ENCODE measurements at places on chromosomes 1 and 21.

DNA sequence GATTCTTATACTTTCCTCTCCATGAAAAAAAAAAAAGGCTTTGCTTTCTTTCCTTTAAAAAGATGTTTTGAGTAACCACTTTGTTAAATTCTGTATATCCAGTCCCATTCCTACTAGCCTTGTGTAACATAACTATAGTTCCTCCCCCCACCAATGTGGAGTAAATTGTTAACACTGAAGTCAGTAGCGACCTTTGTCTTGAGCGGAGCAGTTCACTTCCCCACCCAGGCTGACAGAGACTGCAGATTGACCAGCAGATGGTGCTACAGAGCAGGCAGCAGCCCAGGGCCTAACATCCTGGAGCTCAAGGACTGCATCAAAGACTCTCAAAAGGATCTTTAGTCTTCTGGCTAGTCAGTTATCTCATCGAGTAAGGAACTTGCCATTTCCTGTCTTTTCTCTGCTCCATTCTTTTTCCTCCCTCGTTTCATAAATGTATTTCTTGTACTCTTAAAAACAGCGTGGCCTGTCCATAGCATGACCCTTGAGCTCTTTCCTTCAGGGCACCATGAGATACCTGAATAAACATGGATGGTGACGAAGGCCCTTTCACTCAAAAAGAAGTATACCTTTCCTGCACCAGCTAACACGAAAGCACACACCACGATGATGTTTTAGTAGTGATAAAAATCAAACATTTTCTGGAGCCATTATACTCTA is 503.5 kb upstream of the PKN2 start:
- DNase-seq, result peak; percentile 37

- DNase-seq, result no peak
Measured at GRCh38 chr21:27047283-27047657, 80.4 kb upstream of the ADAMTS5 start.

GRCh38 chr1:181148636-181149035 is 60.1 kb downstream of the IER5 start:
- DNase-seq, result no peak

DNA sequence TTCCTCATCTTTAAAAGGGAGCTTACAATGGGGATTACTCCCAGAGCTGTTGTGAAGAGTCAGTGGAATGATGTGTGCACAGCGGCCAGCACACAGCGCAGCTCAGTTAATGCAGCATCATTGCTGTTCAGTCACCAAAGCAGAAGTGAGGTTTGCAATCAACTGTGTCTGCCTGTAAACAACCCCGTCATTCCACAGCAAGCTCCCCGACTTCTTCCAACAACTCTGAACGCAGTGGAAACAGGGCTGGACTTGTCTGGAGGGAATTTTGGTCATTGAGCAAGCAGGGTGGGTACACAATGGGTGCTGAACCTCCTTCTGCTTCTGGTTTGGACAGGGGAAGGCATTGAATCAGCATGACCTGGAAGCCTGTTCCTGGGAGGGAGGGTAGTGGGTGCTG is 347.4 kb downstream of the PTPRU start:
- no peak for DNase-seq

DNA sequence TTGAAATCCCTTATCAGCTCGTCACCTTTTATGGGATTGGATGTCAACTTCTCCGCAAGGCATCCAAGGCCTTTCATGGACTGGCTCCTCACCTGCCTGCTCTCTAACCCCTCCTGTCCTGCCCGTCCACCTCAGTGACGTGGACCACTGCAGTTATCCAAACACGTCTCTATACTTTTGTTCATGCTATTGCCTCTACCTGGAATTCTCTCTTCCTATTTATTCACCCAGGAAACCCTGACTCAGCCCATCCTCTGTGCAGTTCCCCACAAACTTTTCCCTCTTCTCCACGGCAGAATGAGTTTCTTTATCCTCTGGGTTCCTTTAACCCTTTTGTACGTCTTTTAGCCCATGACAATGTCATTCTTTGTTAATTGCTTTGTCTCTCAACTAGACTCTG is 5.1 kb upstream of the UTP25 start:
- DNase-seq, result no peak

DNA sequence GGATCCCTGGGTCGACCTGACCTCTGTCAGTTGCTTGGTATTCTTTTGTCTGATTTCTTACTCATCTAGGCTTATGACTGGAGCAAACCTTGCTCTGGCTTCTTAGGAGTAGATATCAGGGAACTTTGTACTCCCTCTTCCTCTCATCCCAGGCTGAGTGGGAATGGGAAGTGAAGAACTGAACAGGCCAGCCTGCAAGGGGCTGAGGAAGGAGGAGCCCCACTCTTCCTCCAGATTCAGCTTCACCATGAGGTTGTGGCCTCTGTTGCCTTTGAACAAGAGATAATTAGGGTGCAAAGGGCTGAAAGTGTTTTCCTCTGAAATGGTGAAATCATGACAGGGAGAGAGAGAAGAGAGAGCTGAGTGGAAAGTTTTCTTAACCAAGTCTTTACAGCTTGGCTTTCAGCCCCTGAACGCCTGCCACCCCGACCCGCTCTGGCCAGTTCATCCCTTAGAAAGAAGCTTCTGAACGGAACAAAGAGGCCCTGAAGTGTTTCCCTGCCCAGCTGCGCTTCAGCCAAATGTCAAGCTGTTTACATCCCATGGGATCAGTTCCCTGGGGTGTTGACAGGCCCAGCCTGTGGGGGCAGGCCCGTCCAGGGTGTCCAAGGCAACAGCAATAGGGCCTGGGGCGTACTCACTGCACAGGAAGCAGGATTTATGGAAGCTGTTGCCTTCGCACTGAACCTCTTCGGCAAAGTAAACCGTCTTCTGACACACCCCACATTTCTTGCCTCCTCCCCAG is 11.2 kb downstream of the CSRP1 start:
- DNase-seq, result no peak

GRCh38 chr1:65881067-65881594 is 88.4 kb downstream of the PDE4B start:
- DNase-seq, result no peak

DNA sequence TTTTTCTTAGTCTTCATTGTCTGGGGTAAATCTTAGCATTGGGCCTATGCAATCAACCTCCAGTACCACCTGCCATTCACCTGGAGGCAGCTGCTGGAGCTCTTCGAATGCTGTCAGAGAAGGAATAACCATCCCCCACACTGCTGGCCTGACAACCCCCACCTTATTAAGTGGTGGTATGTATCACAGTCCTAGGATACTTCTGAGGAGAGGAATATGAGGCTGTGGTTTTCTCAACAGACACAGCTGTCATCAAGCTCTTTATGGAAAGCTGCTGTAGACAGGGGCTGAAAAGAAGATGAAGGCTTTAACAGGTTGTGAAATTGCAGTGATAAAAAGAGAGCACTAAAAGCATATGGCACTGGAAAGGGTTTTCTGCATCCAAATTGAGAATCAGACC is 61.7 kb downstream of the TSEN15 start:
- no peak for DNase-seq

GRCh38 chr1:79845936-79846335 is 839.4 kb upstream of the ADGRL4 start:
- no peak for DNase-seq

- no peak for DNase-seq
Measured at GRCh38 chr1:27380766-27381733, 2.1 kb downstream of the CD164L2 start.

- no peak for DNase-seq
Measured at GRCh38 chr21:28216976-28217523, 775.6 kb downstream of the LTN1 start.

DNA sequence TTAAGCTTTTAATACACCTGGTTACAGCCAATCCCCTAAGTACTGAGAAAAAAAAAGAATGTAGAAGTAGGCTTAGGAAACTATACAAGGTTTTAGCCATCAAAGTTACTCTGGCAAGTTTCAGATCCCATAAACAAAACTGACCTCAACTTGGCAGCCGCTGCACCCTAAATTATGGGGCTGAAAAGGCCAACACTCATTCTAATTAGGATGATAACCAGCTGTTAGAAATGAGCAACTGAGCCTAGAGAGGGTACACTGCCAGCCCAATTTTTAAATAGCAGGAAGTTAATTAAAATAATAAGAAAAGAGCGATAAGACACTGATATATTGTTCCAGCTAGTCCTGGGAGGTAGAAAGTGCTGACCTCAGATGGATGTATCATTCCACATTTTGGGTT is 105.7 kb upstream of the VAV3 start:
- no peak for DNase-seq

DNA sequence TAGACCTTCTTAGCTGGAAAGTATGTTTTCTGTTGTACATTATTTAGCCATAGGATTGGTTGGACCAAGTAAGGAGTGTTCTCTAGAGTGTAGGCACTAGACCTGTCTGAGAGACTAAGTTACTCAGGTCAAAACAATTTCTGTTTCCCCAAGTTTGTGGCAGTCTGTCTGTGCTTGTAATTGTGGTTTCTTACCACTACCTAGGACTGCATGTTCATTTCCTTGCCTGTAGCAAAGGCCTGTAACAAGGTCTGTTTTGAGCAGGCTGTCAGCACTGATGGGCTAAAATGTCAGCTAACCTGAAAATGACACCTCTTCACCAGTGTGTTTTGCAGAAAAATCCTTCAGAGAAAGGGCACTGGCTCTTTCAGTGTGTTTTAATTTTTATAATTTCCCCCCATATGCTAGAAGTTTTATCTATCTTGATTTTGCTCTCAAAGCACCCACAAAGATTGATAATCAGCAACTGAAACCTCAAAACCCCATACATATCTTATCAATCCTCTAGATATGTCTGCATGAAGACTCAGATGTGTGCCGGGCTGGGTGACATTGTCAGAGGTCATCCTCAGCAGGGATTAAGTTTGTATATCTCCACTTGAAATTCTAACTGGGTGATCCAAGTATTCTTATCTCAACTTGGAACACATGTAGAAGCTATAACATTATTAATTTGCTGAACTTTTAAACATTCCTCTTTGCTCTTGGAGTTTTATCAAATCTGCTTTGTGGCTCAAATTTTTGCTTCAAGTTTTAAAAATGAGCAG is 50.7 kb upstream of the ST6GALNAC3 start:
- no peak for DNase-seq

- DNase-seq, result no peak
Measured at GRCh38 chr1:26474818-26475217, 2.6 kb downstream of the HMGN2 start.

DNA sequence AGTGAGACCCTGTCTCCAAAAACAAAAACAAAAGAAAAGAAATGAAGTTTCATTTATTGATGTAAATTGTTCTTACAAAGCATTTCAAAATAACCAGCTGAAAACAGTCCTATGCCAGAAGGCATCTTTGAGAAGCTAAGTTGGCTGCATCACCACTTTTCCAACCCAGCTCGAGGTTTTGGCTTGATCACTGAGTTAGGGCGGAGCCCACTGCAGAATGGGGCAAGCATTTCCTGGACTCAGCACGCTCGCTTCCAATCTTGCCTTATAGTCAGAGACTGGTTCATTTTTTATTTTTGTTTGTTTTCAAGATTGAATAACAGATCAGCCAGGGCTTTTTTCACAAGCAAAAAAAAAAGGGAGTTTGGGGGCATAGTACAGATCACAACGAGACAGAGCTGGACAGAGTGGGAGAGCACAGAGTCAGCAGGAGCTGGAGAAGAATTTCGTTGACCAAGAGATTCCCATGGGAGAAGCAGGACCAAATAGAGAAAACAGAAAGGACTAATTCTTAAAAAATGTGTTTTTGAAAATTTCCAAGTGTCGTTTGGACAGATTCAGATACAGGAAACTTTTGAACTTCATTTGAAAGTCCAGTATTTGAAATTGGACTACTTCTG is 23.5 kb upstream of the COL6A1 start:
- DNase-seq, result no peak

DNA sequence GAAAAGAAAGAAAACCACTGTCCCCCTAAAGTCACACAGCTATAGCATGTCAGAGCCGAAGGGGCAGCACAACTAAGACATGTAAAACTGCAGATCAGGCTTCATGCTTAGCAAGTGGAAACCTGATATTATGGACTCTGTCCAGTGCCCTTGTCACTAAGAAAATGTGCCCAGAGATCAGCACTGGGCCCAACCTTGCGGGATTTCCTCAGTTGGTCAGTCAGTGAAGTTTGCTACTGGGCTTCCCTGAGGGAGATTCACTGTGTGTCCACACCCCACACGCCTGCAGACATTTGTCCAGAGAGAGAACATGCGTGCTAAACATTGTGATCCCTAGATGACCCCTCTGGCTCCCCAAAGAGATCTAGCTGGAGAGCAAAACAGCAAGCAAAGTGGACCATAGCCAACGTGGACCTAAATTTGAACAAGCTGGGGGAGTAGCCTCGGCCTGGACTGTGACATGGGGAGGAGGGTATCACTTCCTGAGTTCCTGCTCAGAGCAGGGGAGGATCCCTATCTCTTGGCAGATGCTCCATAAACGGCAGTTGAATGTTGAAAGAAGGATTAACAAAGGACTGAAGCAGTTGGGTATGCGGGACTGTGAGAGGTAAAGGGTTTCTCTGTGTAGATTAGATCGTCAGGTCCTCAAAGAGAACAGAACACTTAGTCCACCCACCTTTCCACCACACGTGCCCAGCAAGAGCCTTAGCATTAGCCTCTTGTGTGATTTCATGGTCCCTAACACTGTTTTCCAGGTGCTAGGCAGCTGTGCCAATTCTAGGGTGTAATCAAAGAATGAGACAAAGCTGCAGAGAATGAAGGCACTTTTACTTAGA is 53.6 kb downstream of the GLUL start:
- DNase-seq, result no peak

GRCh38 chr1:219703368-219703639 is 90.4 kb upstream of the ZC3H11B start:
- no peak for DNase-seq

DNA sequence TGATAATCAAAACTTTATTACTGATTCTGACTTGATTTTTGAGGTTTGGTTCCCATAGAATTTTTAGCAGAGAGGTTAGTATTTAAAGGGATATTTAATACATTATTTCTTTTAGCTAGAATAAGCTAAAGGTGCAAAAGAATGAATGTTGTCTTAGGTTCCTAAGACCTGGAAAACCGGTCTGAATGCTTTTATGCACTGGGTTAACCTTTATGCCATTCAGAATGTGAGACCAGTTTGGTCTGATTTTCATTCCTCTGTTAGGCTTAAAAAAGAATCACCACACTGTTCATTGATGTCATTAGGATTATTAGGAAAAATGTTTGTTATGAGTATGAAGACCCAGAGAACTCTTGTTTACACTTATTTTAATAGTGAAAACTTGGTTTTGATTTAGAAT is 30.1 kb downstream of the RAP1A start:
- DNase-seq, result no peak

DNA sequence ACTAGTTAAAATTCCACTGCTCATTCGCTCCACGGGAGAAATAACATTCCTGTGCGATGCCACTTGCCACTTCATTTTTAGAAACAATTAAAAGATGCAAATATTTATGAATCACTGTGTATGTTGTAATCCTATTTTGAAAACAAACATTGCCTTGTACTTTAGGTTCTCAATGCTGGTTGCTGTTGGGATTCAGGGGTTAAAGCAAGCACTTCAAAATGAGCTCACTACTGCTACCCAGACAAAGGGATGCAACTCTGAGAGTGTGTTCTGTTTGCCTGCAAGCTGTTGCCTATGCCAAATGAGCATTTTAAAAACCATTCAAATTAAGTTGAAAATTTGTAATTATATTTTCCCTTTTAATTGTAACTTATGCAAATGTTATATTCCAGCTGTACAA is 87.5 kb downstream of the RWDD3 start:
- DNase-seq, result no peak

GRCh38 chr1:181208083-181208482 is 119.6 kb downstream of the IER5 start:
- no peak for DNase-seq
